ENCODE measurements at places on chromosomes 11 and 22.

- no peak for DNase-seq
These were observed 6.4 kb upstream of the CCDC88B start for GRCh38 chr11:64333556-64333955.

DNA sequence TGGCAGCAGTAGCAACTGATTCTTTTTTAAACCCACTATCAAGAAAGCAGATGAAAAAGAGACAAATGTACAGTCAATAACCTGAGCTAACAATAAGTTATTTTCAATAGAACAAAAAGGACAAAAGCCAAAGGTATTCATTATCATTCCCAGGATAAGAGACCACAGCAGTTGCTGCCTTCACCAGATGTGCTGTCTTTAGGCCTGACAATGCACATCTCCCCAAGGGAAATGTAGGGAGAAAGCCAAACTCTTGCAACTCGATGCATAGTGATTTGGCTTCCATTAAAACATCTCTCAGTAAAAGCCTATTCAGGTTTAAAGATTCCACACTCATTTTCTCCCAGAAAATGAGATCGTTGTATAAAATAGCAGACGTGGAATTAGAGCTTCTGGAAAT lies 210.7 kb downstream of the METTL15 start:
- DNase-seq = no peak

- no peak for DNase-seq
These were observed 32.7 kb downstream of the FLI1 start for GRCh38 chr11:128726458-128727139.

GRCh38 chr11:29018631-29019030 lies 910.4 kb downstream of the METTL15 start:
- DNase-seq = no peak

DNA sequence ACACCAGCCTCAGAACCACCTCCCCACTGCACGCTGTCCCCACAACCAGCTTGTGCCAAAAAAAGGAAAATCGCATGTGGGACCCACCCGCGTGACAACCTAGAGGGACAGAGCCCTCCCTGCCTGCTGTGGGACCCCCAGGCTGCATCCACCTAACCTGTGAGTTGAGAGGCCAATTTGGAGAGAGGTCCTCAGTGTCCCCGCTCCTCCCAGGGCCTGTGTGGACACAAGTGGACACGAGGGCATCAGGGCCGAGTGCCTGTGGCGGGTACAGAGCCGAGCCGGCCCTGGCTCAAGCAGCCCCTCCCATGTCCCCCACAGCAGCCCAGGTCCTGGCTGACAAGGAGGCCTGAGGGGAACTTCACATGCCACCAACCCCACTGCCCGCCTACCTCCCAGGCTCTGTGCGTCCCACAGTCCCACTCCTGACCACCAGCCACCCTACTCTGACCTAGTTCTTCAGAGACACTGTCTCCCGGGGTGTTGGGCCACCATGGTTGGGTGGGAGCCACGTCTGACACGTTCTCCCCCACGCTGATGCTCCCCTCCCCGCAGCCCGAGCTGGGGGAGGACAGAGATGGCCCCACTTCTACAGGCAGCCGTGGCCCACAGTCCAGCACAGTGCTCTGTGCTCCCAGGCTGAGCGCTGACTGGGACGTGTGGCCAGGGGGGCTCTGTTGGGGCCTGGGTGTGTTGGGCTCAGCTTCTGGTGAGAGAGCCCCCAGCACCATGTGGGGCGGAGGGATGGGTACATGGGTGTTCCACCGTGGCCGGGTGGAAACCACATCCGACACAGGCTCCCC lies 19.2 kb downstream of the SELENOO start:
- no peak for DNase-seq

GRCh38 chr11:63672936-63673539 lies 1.9 kb upstream of the ATL3 start:
- no peak for DNase-seq

DNA sequence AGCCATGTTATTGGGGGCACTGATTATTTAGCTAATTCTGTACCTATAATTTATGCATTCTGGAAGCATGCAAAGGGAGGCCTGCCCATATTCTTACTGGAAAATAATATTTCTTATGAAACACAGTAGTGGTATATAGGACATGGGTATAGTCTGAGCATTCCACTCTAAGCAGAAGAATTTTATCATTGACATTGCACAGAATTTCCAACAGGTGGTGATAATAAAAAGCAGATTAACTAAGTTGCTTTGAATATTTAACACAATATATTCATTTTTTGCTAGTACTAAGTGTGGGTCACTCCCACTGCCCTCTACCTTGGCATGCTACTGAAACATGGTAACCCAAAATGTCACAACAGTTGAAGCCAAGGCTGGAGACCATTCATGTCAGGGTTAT lies 728.8 kb upstream of the FAT3 start:
- DNase-seq = no peak

GRCh38 chr22:23504516-23504915 lies 75.6 kb downstream of the IGLL1 start:
- no peak for DNase-seq

DNA sequence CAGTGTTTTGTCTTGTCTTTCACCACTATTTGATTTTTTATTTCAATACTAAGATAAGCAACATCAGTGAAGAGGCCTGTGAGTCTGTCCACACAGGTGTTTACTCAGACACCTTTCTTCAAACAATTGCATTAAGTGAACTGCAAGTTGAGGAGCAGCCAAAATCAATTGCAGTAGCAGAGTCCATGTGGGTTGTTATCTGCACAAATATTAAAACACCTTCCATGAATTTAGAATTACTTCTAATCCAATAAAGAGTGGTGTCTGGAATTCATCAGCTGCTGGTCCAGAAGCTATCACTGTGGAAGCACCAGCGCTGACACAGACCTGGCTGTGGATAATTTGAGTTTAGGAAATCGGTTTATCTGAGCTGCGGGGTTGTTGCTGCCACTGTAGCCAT lies 83.5 kb upstream of the FAT3 start:
- no peak for DNase-seq

DNA sequence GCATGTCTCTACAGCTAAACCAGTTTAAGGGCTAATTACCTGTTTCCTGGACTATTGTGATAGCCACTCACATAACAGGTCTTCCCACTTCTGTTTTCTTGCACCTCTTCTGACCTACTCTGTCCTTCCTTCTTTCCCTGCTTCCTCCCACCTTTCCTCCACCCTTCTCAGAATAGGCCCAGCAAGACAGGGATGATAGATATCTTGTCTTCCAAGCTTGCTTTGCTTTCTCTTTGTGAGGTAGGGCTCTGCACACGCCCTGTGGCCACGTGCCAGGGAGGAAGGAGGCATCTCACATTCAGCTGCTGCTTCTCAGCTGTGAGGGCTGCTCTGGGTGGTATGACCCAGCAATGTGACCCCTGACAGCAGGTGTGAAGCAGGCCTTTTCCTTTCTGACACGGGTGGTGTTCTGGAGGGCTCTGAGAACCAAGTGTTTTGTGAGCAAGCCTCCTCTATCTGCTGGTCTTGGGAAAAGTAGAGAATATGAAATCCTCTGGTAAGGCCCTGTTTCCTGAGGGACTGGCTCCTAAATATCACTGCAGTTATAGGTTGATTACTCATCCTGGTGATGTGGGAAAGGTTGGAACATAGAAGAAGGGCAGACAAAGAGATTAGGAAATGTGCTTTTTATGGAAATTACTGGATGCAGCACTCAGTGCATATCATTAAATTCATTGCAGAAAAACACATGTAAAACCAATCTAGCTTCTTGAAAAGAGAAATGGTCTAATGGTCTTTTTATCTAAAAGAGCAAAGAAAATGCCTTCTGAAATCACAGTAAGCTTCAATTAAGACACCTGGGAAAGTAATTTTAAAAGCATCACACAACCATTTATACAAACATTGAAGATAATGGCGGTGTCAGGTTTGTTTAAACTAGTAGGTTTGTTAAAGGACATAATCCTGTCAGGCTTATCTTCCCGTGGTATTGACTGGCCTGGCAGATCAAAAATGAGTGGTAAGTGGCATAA lies 8.5 kb downstream of the AMOTL1 start:
- DNase-seq = no peak

- DNase-seq = no peak
These were observed 3.2 kb downstream of the RPL27A start for GRCh38 chr11:8685820-8686219.

DNA sequence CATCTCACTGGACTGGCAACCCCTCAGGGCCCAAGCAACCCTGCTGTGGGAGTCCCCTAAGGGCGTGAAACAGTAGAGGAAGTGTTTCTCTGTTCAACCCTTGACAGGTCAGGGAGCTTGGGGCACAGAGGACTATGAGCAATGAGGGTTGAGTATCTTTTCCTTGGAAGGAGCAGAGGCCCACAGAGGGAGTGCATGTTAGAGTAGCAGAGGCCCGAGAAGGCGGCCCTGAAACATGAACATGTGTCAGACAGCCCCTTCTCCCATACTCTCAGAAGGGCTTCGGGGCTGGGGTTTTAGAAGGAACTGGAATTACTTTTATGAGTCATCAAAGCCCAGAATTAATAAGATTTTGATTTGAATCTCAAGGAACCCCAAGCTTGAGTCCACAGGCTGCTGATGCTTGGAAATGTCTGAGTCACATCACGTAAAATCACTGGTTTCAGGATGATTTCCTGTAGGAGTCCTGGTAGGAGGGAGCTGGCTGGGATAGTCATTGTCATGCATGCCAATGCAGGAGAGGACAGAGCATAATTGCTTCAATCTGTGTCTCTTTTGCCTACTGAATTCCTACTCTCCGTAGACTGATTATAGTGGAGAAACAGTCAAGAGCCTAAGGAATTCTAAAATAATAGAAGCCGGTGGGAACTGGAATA lies 22.6 kb downstream of the C11orf71 start:
- no peak for DNase-seq

- no peak for DNase-seq
These were observed 331.1 kb upstream of the B3GAT1 start for GRCh38 chr11:134742956-134743819.

DNA sequence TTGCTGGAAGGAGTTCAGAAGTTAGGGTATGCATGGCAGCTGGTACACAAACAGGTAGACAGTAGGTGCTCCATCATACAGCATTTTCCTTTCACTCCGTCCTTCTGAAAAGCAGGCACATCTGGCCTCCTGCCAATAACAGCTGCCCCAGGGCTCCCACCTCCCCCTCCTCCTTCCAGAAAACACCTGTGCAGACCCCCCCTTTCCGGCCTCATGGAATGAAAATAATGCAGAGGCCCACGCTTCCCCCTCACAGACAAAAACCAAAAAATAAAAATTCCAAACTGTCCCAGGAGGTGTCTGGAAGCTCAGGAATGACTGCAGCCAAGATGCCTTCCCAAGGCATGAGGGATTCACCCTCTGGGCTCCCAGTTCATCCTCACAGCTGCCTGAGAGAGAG lies 185.5 kb downstream of the MN1 start:
- DNase-seq = no peak

Data from activated naive CD4-positive, alpha-beta T cell treated with anti-CD3 and anti-CD28 coated beads, Interleukin-2, amount 50 U/mL, for 16 hours (primary cell).